HFFc6 (cell line): ENCODE measurements at places on chromosomes 5 and 9. TPM values are rescaled to one million over a fixed set of nuclear protein-coding genes. Genes with fewer than 3 reads are reported as not detected.

DNA sequence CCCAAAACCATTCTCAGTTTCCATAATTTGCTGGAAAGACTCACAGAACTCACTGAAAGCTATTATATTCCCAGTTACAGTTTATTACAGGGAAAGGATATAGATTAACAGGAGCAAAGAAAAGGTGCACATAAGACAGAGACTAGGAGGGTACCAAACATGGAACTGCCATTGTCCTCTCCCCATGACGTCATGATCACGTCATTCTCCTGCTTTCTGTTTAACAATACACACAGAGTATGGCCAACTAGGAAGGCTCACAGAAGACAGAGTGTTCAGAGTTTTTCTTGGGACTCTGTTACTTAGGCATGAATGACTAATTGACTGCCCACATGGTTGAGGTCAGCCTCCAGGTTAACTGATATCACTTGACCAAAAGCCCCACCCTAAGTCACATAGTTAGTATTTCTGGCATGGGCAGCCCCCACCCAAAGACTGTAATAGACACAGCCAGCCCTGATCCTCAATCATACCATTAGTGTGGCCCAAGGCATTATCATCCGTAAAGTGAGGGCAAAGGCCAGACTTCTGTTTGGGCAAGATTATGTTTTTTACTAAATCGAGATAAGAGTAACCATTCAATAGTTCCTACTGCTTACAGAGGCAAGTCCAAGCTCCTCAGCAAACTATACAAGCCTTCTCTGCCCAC lies 353.5 kb upstream of the POU5F2 start:
- no peak for DNase-seq
- no peak overlapping the region for H3K4me3 ChIP-seq
- peaks cover 14% of the 10 kb centered on the region; the same call in 1 of the 2 replicates for H3K36me3 ChIP-seq
- peaks cover 19% of the 10 kb centered on the region for H3K4me1 ChIP-seq

Gene FOXD4L6
- not detected in 3 replicates for total RNA-seq

Gene SLC25A51
- total RNA-seq, result 29.1 and 31.4 TPM in 2 replicates

Gene TTC23L
- total RNA-seq, result not detected in 3 replicates

Gene FOXD4L4
- not detected in 2 replicates for total RNA-seq
